ENCODE measurements at places on chromosomes 3 and 15. TPM values are rescaled to one million over a fixed set of nuclear protein-coding genes. Genes with fewer than 3 reads are reported as not detected.

- DNase-seq = no peak
Measured at GRCh38 chr3:14810801-14811661, 7.7 kb upstream of the FGD5 start.

DNA sequence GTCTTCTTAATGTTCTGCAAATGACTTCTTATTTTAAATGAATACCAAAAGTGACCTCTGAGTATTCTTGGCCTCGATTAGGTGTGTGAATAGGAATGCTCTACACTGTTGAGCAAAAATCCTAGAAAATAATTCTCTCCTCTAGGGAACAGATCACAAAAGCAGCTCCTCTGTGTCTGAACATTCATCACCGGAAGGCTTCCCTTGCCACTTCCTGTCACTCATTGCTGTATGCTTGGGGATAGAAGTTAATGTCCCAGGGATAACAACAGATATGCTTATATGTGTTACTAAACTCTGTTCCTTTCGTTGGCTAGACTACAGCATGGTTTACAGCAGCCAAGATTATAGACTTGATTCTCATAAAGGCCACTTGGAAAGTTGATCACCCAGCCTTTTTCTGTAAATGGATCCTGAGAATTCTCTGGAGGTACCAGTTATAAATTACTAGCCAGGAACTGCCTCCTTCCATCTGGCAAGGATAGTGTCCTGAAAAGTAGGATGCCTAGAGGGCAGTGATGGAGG lies 16.0 kb upstream of the PTX3 start:
- no peak for DNase-seq

- no peak for DNase-seq
Measured at GRCh38 chr15:93082861-93083260, 6.2 kb downstream of the RGMA start.

DNA sequence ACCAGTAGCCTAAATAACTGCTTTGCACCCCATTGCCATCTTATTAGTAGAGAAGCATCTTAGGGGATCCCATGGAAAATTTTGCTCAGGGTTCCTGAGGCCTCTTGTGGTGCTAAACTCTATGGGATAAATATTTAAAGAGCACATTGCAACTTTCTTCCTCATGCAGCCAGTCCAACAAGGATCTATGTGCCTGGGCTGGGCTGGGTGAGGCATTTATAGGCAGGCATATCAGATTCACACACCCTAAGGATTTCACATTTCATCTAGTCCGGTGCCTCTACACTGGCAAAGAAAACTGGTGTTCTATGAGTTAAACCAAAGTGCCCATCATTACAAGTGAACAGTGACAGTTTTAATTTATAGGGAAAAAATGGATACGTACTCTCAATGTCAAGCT lies 512.3 kb downstream of the EDEM1 start:
- DNase-seq = no peak

DNA sequence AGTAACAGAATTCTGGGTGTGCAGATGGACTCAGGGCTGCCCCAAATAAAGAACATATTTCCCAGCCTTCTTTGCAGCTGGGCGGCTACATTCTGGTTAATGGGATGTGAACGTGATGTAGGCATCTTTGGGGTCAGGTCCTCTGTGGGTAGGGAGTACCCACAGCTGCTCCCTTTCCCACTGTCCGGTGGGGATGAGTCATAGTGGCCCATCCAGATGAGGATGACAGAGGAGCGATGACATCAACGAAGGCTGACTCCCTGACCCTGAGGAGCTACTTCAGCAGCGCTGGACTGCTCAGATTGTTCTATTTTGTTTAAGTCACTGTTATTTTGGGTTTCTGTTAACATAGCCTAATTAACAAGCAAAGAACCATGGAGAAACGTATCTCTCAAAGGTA lies 38.0 kb downstream of the SRPRB start:
- DNase-seq = peak; percentile 85

SLC24A5 gene
- total RNA-seq = not detected

GRCh38 chr15:47885920-47886319 lies 168.6 kb downstream of the SEMA6D start:
- no peak for DNase-seq

- no peak for DNase-seq
Measured at GRCh38 chr3:155648013-155648591, 96.8 kb downstream of the PLCH1 start.

- DNase-seq = peak; percentile 41
Measured at GRCh38 chr3:123352134-123352554, 96.7 kb downstream of the ADCY5 start.

EPHA3 gene
- total RNA-seq = not detected

ITIH1 gene
- not detected for total RNA-seq

DNA sequence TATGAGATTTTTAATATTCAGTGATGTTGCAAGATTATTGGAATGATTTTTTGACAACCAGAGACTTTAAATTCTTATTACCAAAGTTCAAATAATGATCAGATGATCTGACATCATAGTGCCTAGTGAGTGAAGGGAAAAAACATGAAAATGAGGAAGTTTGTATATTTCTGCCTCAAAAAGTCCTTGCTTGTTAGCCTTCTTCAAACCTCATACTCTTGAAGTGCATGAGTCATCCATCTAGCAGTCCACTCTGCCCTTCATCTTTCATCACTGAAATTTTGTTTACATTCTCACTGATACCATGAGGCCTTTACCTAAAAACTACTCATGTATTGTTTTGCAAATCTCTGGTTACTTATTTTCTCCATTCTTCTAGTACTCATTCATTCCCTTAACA lies 23.9 kb upstream of the OR5H6 start:
- no peak for DNase-seq

DNA sequence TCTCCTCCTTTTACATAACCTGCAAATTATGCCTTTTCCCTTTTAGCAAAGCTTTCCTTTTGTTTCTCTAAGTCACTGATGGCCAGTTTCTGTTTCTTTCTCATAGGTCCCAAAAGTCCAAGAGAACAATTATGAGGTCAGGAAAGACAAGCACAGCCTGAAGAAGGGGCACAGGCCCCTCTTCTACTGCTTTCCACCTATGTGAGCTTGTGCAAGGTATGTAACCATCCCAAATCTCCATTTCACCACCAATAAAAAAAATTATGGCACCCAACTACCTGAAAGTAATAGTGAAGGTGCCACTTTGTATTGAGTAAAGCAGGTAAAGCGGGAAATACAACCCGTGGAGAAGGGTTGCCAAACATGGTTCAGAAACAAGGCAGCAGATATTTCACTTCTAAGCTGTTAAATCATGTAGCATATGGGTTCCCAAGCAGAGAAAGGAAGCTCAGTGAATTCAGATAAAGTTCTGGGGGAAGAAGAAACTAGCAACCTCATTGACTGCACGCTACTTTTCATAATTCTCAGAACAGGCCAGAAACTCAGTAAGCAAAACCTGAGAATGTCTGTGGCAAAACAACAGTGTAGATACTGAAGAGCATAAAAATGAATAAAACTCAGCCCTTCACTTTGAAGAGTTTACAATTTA lies 4.2 kb downstream of the PLOD2 start:
- no peak for DNase-seq

MESP1 gene
- 1.5 TPM for total RNA-seq

DNA sequence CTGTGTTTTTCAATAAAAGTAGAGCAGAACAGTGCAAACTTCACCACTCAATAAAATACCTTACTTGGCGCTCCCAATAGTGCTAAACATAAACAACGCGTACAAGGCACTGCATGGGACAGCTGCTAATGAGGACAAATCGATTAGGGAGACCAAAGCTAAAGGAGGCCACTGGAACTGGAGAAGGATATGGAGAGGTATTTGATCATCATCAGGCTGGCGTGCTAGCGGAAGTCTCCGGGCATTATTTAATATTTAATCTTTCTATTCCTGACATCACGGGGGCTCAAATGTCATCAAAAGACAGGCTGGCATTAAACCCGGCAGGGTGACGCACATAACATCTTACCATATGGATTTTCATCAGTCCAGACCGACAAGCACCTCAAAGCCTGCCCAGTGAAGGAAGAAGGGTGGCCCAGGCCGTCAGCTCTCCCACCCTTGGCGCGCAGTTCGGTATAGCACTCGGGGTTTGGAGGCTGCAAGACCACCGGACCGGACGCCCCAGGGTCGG lies 604 bp downstream of the CCPG1 start:
- peak; percentile 22 for DNase-seq

SUCLG2 gene
- total RNA-seq = 75.2 TPM

DNA sequence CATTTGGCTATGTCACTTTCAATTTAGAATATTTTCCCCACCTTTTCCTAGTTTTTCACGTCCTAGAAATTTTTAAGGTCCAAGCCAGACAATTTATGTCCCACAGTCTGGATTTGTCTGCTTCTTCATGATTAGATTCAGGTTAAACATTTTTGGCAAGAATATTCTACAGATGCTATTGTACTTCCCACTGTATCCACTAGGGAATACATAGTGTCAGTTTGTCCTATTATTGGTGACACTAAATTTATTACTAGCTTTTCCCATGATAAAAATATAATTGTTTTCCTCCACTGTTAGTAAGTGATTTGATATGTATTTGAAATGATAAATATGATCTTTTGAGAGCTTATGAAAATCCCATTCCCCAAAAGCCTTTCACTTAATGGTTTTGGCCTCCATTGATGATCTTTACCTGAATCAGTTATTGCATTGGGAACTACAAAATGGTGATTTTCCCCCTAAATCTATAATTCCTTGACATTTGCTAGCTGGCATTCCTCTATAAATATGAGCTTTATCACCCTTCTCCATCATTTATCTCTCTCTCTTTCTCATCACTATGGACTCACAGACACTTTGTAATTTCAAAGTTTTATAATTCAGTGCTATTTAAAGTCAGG lies 8.3 kb downstream of the ARL14 start:
- no peak for DNase-seq

KCTD6 gene
- total RNA-seq = 6.4 TPM

- no peak for DNase-seq
Measured at GRCh38 chr3:41198046-41198445, 1.3 kb upstream of the CTNNB1 start.

DNA sequence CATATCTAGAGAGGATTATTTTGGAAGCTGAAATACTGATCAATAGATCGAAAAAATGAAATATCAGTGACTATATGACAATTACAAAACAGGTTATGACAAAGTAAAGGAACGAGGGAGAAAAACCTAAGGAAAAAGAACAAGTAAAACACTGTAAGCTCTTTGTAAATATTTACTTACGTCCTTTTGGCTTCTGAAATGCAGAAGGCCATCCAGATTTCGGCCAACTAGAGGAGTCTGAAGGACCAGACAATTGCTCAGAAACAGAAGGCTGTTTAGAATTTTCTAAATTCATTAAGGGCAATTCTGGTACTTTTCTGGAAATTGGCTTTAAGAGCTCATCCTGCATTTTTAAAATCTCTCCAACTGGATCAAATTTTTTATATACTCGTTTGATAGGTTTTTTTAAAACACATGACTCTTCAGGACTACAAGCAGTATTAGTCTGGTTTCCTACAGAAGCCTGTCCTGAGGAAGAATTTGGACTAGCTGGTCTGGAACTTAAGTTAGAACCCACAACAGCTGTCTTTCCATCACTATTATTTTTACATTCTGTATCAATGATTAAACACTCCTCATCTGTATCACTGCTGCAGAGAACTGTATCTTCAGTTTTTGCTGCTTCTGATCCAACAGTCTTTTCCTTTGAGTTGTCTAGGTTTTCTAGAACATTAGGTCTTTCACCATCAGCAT lies 30.1 kb downstream of the ICE2 start:
- no peak for DNase-seq

DNA sequence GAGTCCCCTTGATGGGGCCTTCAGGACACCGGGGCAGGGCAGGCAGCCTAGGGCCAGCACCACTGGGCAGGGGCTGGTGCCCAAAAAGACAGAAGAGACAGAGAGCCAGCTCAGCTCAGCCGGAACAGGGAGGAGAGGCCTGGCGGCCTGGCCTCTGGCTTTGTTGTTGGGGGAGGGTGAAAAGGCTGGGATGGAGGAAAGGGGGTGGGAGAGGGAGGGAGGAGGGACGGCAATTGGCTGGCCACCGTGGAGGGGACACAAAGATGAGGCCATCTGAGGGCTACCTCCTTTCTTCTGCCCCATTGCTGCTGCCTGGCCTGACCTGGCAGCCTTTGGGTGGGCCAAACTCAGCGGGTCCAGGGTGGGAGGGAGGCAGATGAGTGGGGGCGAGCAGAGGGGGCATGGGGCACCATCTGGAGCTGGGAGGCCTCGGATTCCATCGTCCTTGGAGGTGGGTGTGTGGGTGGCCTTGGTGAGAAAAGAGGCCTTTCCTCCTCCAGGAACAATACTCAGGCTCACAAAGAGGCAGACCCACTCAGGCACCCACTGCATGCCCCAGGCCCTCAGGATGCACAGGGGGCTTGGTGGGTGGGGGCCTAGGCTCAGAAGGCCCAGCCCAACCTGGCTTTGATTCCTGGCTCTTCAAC lies 9.3 kb downstream of the EFCC1 start:
- DNase-seq = no peak

GRCh38 chr15:83160741-83161140 lies 46.9 kb downstream of the HDGFL3 start:
- DNase-seq = no peak

GRCh38 chr15:58520936-58521292 lies 89.1 kb downstream of the LIPC start:
- DNase-seq = no peak

GRCh38 chr15:64182859-64183370 lies 20.1 kb upstream of the PPIB start:
- no peak for DNase-seq

- DNase-seq = no peak
Measured at GRCh38 chr3:128395500-128396162, 71.1 kb downstream of the DNAJB8 start.

DNA sequence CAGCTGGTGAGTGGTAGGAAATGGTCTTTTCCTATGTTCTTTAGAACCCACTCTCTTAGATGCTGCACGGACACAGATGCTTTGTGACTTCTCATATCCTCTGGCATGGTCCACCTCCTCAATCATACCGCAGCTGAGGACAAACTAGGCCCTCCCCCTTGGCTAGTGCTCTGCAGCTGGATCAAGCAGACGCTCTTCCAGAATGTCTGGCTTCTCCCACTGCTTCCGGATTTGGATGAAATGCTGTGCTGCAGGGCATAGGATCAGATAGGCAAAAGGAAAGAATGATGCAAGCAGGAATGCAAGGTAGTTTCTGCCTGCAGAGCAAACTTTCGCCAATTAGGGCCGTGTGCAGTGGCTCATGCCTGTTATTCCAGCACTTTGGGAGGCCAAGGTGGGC lies 75.7 kb upstream of the SLC4A7 start:
- no peak for DNase-seq

- no peak for DNase-seq
Measured at GRCh38 chr3:148974726-148975125, 16.6 kb upstream of the GYG1 start.

- DNase-seq = no peak
Measured at GRCh38 chr15:92073044-92073785, 219.7 kb downstream of the SLCO3A1 start.

NOX5 gene
- not detected for total RNA-seq

- peak; percentile 100 for DNase-seq
Measured at GRCh38 chr3:192879346-192880031, 38.2 kb downstream of the MB21D2 start.

- peak; percentile 68 for DNase-seq
Measured at GRCh38 chr15:43285609-43286037, 18.9 kb upstream of the TGM5 start.

- no peak for DNase-seq
Measured at GRCh38 chr15:72092006-72092405, 25.9 kb downstream of the MYO9A start.

- no peak for DNase-seq
Measured at GRCh38 chr3:20245781-20246180, 59.8 kb upstream of the SGO1 start.

ERC2 gene
- total RNA-seq = not detected

GRCh38 chr15:82648257-82649103 lies 1.3 kb upstream of the CPEB1 start:
- no peak for DNase-seq

STARD5 gene
- total RNA-seq = 1.7 TPM

MST1R gene
- 1.9 TPM for total RNA-seq

All from A172 (cell line).